ENCODE measurements at places on chromosomes 3 and 15.

- DNase-seq, result no peak
Observed at GRCh38 chr3:52200981-52201679, 3.2 kb downstream of the ALAS1 start.

DNA sequence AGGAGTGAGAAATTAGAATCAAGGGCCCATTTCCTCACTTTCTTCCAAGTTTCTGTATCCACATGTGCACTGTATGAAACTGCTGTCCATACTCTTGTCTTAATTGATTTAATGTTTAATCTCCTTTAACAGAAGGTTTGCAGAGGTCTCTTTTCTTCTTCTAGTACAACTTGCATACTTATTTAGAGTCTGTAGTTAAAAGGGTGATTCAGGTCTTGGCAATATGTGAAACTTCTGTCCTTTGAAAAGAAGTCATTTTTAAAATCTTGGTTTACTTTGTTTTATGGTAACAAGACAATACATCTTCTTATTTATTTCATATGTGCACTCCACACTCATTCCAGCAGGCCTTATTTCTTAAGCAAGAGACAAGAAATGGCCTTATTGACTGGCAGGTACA is 25.8 kb downstream of the TMEM45A start:
- DNase-seq, result no peak

GRCh38 chr3:159236321-159236720 is 434.5 kb downstream of the MFSD1 start:
- DNase-seq, result no peak

GRCh38 chr3:56870436-56870835 is 68.7 kb upstream of the ARHGEF3 start:
- no peak for DNase-seq

GRCh38 chr3:156727519-156728205 is 53.3 kb downstream of the TIPARP start:
- DNase-seq, result no peak

- DNase-seq, result no peak
Observed at GRCh38 chr15:41180206-41180789, 50.3 kb downstream of the EXD1 start.

- no peak for DNase-seq
Observed at GRCh38 chr15:32967521-32967920, 227.0 kb downstream of the FMN1 start.

DNA sequence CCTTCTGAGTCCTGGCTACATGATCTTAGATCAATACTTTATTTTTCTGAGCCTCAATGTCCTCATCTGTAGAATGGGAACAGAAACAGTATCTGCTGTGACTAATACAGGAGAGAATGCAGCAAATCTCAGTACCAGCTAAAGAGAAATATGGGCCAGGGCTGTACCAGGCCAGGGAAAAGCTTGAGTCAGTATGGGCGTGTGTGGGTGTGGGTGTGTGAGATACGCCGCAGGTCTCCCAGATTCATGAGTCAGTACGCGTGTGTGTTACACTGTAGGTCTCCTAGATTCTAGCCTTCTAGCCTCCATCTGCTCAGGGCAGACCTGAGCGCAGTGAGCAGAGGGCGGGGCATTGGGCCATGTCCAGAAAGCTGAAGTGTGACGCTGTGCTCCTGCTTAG is 15.2 kb downstream of the GNAI2 start:
- peak; percentile 62 for DNase-seq

DNA sequence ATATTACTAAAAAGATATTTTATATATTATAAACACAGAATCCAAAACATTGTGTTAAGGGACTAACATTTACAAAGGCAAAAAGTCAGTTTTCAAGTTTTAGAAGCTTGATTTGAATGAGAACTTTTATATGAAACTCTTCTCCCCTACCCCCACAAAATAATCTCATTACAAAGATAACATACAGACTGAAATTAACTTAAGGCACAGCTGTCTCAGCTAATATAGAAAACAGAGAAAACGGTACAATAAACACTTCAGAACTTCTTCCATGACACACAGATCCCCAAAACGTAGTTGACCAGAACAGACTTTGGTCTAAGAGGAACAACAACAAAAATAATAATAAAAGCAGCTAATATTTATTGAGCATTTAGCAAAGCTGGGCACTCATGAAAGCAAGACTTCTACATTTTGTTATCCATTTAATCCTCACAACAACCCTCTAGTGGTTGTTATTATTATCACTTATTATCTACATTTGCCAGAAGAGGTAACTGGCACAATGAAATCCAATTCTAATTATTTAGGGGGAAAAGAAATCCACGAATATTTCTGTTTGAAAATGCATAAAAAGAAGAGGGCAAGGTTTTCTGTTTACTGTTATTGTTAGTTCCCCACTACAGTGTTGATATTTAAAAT is 68.1 kb downstream of the PFN2 start:
- DNase-seq, result no peak

DNA sequence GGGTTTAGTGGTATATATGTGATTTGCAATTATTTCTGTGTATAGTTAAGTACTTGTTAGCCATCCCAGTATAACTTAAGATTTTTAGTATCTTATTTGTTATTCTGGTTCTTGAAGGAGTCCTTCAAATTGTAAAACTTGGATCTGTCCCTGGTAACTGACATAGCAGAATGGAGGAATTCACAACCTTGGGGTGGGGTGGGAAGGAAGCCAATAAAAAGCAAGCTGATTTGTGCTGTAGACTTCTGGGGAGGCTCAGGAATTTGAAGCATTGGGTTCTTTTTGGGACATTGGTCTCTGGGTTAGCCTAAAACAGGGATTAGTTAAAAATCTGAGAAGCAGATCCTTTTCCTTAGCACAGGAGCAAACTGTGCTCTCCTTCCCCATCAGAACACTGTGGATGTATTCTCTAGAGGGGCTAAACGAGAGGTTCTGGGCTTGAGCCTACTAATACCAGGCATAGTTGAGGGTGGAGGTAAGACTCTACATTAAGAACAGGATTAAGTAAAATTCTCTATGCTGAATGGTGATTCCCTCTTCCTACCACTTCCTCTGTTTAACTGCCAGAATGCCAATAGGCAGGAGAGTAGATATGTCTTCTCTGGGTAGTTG is 42.2 kb downstream of the GMPS start:
- no peak for DNase-seq

DNA sequence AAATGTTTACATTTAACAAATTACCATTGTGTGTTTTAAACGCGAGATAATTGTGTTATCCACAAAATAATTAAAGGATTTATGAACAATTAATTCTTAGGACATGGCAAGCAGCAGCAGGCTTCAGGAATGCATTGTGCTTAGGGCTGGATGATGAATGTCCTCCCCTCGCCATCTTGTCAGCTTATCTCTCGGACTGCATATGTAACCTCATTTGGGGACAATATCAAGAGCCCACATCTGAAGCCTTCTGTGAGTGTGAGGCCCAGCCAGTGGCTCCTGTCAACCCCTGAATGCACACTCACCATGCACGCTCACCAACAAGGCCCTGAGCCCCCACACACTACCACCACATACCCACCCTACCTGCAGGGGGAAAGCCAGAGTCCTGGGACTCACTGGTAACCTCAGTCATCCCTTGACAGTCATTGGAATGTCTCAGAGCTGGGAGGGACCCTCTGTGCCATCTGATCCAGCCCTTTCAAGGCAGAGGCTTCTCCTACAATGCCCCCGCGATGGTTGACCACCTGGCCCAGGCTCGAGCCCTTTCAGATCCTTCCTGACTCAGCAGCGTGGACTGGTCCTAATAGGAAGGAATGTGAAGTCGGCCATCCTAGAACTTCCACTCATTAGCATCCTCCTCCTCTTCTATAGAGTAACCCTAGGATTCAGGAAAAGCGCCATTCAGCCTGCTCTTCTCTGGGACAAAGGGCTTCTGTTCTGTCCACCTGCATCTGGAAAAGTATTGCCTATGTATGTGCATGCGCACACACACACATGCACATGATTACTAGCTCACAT is 38.2 kb downstream of the MRPL46 start:
- DNase-seq, result no peak

GRCh38 chr15:97691799-97692198 is 268.7 kb upstream of the ARRDC4 start:
- no peak for DNase-seq

GRCh38 chr3:39065197-39065596 is 13.4 kb downstream of the WDR48 start:
- peak; percentile 20 for DNase-seq

GRCh38 chr3:126486360-126486847 is 10.7 kb upstream of the ZXDC start:
- no peak for DNase-seq

DNA sequence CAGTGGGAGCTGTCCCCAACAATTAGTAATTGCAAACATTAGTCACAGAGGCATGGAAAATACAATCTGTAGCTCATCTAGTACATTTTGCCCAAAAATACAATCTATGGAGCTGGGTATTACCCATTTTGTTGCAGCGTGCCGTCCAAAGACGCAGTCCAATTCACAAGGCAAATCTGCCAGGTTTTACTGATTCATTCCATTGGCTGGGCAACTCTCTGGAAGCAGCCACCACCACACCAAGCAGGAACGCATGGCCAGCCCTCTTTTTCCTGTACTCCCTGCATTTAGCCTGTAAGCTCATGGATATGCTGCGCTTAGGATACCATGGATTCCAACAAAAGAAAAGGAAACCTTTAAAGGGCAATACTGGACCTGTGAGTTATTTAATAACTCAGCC is 60.5 kb upstream of the ARRDC4 start:
- DNase-seq, result no peak

- peak; percentile 71 for DNase-seq
Observed at GRCh38 chr3:27533718-27534573, 49.8 kb upstream of the SLC4A7 start.

DNA sequence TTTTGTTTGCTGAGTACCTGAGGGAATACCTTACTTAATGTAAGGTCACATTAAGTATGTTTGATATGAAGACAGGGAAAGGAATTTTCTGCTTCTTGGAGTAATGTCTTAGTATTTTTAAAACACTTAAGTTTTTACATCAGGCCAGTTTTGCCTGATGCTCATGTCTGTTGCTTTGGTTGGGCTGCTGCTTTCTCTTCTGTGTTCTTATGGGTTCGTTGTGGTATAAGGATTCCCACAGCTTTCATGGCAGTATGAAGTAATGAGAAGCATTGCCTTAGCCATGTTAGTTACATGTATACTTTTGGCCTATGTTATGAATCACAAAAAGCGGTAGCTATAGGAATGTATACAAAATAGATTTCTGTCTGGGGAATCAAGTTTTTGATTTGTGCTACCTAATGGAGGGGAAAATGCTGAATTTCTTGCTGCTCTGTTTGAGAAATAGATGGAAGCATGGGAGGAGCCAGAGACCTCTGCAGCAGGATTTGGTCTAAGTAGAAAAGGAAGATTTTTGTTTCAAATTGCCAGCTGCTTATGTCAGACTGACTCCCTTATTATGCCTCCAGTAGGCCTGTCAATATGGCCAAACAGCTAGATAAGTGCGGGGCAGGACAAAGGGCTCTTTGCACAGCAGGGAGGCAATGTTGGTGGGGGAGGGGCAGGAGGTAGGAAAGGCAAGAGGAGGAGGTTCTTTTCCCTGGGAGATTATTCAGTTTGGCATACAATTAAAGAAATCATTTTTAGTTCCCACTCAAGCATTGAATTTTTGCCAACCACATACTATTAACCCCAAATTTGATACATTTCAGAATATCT is 5.2 kb downstream of the SETD5 start:
- DNase-seq, result peak; percentile 81

DNA sequence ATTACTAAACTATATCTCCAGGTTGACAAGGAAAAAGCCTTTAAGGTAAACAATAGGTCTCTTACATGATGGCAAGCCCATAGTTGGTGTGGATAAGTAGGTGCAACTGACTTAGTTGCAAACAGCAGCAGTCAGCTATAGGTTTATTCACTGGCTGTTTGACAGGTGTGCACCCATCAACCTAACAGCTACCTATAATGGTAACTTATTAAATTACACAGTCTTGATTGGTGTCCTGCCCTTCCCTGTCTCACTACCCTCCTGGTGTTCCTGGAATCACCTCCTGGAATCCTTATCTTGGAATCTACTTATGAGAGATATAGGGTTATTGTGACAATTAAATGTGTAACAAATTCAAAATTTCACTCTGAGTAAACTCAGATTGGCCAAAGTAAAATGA is 467.8 kb upstream of the UBE2E2 start:
- DNase-seq, result no peak

DNA sequence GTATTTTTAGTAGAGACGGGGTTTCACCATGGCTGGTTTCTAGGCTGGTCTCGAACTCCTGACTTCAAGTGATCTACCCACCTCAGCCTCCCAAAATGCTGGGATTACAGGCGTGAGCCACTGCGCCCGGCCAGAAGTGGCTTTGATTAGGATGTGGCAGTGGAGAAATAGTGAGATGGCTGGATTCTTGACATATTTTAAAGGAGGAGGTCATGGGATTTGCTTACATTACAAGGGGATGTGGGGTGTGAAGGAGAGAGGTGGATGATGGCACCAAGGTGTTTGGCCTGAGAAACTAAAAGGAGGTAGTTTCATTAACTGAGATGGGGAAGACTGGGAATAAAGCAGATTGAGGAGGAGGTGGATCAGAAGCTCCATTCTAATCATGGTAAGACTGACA is 15.0 kb upstream of the LTF start:
- no peak for DNase-seq

DNA sequence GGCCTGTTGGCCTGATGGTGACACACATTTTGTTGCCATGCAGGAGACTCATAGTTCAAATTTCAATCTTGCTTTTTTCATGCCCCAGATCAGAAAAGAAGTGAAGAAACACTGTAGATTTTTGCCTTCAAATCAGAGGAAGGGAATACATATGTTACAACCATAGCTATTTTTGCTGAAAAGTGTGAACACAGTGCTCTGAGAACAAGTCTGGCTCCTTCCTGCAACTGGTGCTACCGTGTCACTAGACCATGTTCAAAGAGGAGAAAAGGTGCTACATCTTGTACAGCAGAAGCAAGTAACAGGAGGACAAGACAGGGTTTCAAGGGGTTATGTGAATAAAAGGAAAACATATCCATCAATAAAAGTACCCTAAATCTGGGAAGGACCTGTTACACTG is 44.6 kb downstream of the CD47 start:
- no peak for DNase-seq

DNA sequence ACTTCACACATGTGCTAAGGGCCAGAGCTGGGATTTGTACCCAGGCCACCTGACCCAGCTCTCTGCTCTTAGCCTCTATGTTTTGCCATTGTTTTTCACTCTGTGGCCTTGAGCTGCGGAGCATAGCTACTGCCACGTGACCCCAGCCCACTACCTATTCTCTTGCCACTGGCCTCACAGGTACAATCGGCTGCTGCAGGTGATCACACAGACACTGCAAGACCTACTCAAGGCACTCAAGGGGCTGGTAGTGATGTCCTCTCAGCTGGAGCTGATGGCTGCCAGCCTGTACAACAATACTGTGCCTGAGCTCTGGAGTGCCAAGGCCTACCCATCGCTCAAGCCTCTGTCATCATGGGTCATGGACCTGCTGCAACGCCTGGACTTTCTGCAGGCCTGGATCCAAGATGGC is 46.2 kb downstream of the SEMA3G start:
- no peak for DNase-seq

GRCh38 chr3:16311960-16312451 is 47.0 kb downstream of the OXNAD1 start:
- no peak for DNase-seq

DNA sequence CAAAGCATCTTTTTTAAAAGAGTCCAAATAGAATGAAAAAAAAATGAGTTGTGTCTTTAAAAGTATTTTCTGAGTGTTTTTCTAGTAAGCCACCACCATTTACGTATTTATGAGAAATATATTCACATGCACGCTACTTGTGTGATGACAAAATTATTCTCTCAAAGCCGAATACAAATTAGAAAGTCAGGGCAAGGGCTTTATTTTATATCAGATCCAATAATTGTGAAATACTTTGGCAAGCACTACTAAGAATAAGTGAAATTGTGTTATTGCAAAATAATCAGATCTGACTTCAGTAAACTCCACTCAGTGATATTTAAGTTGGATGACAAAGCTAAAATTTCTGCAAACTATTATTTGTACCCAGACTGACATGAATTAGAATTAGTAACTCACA is 589.3 kb upstream of the KCNMB2 start:
- DNase-seq, result no peak
